ENCODE measurements at places on chromosomes 1 and 21.

- DNase-seq = no peak
Measured at GRCh38 chr1:73593804-73594203, 604.2 kb downstream of the LRRIQ3 start.

GRCh38 chr21:31426235-31426797, 82.3 kb upstream of the TIAM1 start:
- no peak for DNase-seq

DNA sequence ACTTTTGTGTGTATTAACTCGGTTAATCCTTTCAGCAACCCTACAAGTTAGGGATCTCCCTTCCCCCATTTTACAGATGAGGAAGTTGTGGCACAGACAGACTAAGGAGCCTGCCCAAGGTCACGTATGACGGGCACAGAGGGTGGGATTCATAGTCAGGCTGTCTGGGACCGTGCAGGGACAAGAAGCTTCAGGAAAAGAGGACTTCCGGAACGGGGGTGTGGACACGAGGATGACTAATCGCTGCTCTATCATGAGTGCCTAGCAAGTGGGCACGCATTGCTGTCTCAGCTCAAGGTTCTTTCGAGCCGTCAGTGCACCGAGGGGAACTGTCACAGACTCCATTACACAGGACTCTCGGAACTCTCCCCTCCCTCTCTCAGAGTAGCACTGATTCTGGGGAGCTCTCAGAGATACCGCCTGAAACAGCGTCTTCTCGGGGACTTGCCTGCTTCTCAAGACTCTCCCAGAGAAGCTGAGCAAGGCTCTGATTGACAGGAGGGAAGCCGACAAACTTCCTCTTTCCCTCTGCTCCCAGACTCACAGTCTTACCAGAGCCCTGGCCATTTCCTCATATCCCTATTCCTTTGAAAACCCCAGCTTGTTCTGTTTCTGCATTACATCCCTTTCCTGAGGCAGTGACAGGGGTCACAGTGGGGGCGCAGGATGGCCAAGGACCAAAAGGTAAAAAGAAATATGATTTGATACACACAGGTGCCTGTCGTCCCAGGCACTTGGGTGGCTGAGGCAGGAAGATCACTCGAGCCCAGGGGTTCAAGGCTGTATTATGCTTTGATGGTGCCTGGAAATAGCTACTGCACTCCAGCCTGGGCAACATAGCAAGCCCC, 14.4 kb downstream of the FHAD1 start:
- no peak for DNase-seq

- DNase-seq = no peak
Measured at GRCh38 chr1:230261928-230262650, 164.0 kb downstream of the PGBD5 start.

DNA sequence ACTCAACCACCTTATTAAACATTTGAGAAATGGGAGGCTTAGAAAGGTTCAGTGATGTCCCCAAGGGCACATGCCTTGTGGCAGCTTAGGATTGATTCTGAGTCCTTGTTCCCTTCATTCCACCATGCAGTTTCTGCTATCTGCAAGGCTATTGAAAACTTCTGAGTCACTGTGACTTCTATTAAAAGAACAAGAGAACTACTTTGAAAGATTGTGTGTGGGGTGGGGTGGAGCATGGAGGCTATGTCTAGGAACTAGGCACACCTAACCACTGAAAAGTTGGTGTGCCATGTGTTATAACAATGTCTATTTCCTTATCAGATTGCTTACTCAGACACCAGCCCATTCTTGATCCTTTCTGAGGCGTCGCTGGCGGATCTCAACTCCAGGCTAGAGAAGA, 10.8 kb downstream of the MTARC1 start:
- DNase-seq = no peak

GRCh38 chr1:3557366-3557765, 53.9 kb downstream of the MEGF6 start:
- DNase-seq = no peak

DNA sequence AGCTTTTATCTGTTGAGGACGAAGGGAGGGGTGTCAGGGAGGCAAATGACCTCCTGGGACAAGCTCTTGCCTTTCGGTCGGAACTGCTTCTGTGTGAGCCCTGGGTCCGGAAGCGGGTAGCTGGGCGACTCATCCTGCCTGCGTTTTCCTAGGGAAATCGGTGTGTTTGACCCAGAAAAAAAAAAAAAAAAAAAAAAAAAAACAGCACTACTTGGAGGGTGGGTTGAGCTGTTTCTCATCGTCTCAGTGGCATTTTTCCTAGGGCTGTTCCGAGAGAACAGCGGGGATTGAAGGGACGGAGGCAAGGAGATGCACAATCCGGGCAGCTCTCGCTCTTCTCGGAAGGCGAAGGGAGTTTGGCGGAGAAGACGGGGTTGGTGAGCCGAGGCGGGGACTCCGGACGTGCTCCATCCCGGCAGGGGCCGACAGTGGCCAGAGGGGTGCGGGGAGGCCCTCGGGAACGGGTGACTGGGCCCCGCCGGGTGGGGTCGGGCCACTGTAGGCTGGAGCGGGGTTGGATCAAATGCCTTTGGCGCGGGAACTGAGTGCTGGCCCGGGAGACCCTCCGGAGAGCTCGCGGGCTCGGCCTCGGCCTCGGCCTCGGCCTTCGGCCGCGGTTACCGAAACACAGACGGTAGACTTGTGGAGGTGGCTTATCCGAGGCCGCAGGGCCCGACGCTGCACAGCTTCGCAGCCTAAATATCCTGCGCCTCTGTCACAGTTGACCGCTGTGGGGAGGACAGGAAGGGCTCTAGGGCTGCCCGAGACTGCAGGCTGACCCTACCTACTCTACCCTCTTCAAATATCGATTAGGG, 2.4 kb upstream of the BARHL2 start:
- no peak for DNase-seq

Data from HAP-1 (cell line).